CD8-positive, alpha-beta memory T cell (primary cell): ENCODE measurements at places on chromosomes 5 and 9. TPM values are rescaled to one million over a fixed set of nuclear protein-coding genes. Genes with fewer than 3 reads are reported as not detected.

- DNase-seq: no peak
Observed at GRCh38 chr5:72363166-72363802, 43.1 kb downstream of the PTCD2 start.

GRCh38 chr5:115977096-115977495, 14.8 kb downstream of the LVRN start:
- no peak for DNase-seq

- no peak for DNase-seq
Observed at GRCh38 chr5:142600092-142600491, 85.8 kb downstream of the FGF1 start.

- no peak for DNase-seq
Observed at GRCh38 chr5:150595466-150596031, 44.9 kb upstream of the SYNPO start.

Gene SLCO6A1
- not detected for polyA plus RNA-seq

DNA sequence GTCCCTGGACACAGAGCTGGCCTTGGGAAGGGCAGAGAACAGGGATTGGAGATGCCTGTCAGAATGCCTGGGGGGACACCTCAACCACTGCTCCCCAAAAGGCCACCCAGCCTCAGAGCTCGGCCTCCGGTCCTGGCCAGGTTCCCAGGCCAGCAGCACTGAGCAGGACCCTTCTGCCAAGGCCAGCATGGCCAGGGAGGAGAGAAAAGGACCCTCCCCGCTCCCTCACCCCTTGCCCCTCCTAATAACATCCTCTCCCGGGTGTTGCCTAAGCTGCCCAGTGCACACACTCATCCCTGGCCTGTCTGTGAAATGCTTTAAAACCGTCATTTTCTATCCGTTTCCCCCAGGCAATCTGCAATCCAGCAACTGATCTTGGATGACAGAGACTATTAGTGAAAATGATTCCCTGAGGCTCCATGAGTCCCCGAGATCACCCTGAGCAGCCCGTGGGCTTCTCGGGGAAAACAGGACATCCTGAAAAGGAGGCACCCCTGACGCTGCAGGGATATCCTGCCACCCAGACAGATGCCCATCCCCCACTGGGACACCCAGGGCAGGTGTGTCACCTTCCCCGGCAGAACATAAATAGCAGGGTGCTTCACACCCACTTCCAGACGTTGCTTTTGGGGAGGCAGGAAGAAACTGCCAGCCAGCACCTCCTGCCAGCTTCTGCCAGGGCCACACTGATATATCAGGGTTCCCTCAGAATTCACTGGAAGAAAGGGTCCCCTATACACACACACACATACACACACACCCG, 75.3 kb downstream of the ADAMTS2 start:
- DNase-seq: no peak

Gene ZNF462
- not detected for polyA plus RNA-seq

GRCh38 chr9:137631345-137632229, 12.8 kb downstream of the EHMT1 start:
- DNase-seq: no peak

DNA sequence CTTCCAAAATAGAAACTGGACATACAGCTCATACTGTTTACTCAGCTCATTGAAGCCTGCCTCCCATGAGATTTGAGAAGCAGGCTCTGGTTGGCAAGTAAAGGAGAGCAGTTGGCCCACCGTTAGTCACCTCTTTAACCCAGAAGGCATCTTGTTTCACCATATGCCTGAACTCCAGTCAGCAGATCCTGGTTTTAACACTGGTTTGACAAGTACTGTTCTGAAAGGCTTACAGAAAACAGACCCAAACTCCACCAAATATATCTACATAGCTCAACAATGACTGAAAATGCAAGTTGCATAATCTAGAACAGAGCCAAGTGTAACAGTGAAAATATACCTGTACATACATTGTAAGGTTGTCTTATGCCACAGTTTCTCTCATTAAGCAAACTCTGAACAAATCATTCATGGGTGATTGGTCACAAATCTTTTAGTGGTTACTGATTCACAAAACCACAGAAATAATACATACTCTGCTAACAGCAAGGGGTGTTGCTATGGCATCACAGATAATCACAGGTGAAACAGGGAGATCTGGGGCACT, 198.8 kb downstream of the BNC2 start:
- no peak for DNase-seq

Gene EIF4E1B
- not detected for polyA plus RNA-seq

Gene IL12B
- not detected for polyA plus RNA-seq

GRCh38 chr5:16413166-16413860, 52.3 kb downstream of the ZNF622 start:
- no peak for DNase-seq
